ENCODE measurements at places on chromosomes 4 and X.

DNA sequence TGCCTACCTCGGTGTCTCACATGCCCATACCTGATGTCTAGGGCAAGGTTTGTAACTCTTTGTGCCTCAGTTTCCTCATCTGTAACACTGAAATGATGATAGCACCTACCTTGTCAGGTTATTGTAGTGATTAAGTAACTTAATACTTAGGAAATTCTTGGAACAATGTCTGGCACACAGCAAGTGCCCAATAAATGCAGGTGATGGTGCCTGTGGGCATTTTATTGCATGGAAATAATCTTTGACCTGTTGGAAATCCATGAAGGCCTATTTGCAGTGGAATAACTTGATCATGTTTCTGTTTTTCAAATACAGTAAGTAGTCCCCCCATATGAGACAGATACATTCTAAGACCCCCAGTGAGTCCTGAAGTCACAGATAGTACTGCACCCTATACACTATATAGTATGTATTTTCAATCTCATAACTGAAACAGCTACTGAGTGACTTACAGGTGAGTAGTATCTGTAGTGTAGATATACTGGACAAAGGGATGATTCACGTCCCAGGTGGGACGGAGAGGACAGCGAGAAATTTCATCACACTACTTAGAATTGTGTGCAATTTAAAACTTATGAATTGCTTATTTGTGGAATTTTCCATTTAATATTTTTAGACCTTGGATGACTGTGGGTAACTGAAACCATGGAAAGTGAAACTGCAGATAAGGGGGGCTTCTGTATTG lies 42.1 kb downstream of the AFF1 start:
- no peak for DNase-seq

DNA sequence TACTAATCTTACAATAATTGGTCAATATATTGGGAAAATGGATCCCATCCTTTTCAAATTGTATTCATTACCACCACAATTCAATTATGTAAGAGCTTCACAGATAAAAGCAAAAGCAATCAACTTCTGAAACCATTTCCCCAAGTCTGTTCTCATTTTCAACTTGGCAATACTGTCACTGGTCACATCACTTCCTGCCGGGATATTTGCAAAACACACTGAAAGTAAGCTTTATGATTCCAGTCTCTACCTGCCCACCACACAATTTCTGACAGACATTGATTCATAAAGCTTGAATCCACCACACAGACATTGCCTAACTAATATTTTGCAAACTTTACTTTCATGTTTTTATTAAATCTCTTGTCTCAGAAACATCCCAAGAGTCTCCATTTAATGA lies 53.6 kb downstream of the LIN54 start:
- no peak for DNase-seq

DNA sequence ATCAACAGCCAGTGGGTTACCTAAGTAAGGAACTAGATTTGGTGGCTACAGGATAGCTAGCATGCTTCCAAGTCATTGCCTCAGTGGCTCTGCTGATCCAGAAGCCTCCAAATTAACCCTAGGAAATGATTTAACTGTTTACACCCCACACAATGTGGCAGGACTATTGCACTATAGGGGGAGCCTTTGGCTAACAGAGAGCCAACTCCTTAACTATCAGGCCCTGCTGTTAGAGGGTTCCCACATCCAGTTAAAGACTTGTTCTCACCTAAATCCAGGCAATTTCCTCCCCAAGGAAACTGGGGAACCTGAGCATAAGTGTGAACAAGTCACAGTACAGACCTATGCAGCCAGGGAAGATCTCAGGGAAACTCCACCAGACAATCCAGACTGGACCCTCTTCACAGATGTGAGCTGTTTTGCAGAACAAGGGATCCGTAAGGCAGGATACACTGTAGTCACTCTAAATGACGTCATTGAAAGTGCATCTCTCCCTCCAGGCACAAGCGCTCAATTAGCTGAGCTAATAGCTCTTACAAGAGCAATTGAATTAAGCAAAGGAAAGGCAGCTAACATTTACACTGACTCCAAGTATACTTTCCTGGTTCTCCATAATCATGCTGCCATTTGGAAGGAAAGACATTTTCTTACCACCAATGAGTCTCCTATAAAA lies 185.3 kb upstream of the SPOCK3 start:
- no peak for DNase-seq

GRCh38 chr4:138275963-138276621 lies 33.9 kb upstream of the SLC7A11 start:
- DNase-seq: peak; percentile 20

- no peak for DNase-seq
Measured at GRCh38 chr4:183182873-183183725, 84.0 kb downstream of the WWC2 start.

GRCh38 chr4:141999446-142000143 lies 363.2 kb downstream of the IL15 start:
- DNase-seq: no peak

GRCh38 chr4:112510291-112511092 lies 5.5 kb downstream of the NEUROG2 start:
- peak; percentile 26 for DNase-seq

GRCh38 chr4:26145212-26145611 lies 175.6 kb upstream of the RBPJ start:
- no peak for DNase-seq

GRCh38 chr4:16136827-16137226 lies 53.0 kb upstream of the PROM1 start:
- no peak for DNase-seq

DNA sequence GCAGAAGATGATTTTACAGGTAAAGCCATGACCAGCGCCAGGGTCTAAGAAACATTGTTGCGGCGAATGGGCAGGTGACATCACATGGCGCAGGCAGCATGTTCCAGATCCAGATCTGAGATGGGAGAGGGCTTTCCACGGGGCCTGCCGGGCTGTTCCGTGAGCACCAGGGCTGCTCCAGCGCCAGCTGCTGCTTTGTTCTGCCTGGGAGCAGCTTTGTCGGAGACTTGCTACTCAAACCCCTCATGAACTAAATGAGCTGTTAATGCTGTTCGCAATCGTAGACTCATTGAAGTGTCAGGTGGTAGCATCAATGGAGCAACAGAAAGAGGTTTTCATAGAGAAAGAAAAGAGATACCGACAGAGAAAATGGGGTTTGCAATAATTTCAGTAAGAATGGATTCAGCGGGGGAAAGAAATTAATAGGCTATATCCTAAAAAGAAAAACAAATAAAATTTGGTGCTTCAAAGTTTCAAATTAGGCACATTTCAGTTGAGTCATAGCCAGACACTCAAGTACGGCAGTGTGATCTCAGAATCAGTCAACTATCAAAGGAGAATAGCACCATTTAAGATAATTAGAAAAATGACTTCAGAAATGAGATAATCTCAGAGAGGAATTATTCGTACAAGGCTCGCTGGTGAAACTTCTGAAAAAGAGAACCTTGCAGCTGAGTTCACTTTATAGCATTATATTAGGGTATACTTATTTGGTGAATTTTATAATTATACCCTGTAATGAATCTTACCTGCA lies 23.9 kb downstream of the SORBS2 start:
- no peak for DNase-seq

- DNase-seq: no peak
Measured at GRCh38 chrX:148365233-148365632, 135.2 kb upstream of the AFF2 start.

DNA sequence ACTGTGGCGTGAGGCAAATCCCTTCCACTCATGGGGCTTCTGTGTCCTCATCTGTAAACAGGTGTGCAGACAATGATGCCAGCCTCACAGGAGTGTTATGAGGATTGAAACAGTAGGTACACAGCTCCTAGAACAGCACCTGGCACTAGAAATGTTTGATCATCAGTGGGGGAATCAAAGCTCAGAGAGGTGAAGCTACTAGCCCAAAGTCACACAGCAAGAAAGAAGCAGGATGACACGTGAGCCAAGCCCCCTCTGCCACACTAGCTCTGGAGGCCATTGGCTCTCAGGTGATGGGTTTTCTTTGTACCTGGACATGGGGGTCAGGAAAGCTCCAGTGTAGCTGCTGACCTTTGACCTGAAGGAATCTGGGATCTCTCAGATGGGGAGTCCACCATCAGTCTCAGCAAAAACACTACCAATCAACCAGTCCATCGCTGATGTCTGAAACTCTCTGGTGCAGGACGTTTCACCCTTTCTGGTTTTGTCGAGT lies 13.4 kb upstream of the SLC2A9 start:
- no peak for DNase-seq

DNA sequence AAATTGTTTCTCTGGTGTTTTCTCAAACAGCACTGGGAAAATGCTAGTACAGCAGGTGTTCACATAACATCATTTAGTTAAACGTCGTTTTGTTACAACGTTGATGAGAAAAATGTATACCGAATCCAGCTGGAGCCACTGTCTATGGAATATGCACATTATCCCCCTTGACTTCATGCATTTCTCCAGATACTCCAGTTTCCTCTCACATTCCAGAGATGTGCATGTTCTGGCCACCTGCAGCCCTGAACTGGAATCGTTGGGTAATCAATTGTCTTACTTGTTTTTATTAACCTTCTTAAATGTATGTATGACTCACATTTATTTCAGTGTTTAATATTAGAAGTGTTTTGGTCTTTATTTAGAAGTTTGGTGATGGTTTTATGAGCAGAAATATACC lies 18.4 kb upstream of the ODAM start:
- no peak for DNase-seq

DNA sequence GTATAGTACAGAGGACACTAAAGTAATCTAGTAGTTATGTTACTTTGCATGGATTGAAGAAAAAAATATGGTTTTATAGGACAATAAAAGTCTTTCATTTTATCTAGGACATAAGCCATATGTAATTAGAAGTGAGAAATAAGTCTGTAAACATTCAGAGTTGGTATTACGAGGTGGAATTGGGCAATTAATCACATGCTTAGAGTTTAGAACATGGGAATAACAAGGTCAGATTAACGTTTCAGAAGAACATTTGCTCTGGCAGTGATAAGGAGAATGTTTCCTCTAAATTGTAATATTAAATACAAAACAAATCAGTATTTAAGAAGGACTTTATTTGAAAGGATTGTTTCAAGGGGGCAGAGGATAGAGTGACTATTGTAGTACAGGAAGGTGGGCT lies 15.6 kb upstream of the SULT1E1 start:
- DNase-seq: no peak

DNA sequence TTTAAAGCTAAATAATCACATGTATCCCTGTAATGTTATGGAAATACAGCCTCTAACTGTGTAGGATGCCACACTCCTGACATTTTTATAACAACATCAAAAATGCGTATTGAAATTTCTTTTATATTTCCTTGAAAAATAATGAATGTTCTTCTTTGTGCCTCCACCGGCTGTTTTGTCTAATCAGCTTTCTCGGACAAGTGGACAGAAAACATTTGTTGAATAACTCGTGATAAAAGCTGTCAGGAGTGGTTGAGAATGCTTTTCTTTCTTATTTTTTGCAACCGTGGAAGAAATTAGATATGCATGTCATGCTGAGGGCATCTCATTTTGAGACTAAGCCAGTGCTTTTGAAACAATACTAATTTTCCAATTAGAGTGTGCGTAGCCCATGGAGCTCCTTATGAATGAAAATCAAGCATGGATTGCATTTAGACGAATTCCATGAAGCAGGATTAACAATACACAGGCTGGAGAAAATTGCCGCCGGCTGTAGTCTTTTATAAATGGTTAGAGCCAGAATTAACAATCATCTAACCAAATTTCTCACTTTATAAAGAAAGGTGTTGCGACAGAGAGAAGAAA lies 614.5 kb upstream of the LCORL start:
- DNase-seq: no peak

GRCh38 chr4:46993075-46994006 lies at the start of gene GABRA4:
TSS of gene GABRA4 (minus strand) at chr4:46993581. CDS start at chr4:46993424, 157 bp downstream.
- peak; percentile 45 for DNase-seq

GRCh38 chr4:88146891-88147290 lies 11.5 kb downstream of the ABCG2 start:
- no peak for DNase-seq

- DNase-seq: no peak
Measured at GRCh38 chr4:41135801-41136200, 78.5 kb downstream of the APBB2 start.

DNA sequence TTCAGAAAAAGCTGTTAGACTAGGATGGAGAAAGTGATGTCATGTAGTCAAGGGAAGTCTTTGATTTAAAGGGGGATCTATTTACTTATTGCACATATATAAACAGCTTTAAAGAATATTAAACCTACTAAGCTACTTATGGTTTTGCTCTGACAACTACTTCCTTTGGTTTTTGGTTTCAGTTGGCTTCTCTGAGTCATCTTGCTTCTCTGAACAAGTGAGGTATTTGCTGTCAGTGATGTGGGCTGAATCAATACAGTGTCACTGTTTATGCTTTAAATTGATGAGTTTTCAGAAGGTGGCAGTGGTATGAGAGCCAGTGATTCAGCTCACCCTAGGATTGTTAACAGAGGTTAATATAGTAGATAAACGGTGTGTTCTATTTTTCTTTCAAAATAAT lies 75.1 kb downstream of the CEP44 start:
- DNase-seq: peak; percentile 7

DNA sequence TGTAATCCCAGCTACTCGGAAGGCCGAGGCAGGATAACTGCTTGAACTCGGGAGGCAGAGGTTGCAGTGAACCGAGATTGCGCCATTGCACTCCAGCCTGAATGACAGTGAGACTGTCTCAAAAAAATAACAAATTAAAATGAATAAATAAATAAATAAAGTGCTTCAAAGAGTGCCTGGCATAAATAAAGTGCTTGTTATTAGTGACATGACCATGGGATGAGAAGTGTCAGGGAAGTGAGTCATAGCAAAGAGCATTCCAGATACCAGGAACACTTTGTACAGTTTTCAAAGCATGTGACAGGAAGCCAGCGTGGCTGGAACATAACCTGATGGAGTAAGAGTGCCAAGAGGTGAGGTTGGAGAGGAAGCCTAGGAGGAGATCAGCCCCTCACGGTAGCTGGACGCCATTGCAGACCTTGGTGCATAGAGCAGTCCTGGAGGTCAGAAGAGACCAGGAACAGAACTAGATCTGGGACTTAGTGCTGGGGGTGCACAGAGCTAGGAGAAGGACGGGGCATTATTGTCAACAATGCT lies 6.0 kb upstream of the WDR13 start:
- DNase-seq: no peak

DNA sequence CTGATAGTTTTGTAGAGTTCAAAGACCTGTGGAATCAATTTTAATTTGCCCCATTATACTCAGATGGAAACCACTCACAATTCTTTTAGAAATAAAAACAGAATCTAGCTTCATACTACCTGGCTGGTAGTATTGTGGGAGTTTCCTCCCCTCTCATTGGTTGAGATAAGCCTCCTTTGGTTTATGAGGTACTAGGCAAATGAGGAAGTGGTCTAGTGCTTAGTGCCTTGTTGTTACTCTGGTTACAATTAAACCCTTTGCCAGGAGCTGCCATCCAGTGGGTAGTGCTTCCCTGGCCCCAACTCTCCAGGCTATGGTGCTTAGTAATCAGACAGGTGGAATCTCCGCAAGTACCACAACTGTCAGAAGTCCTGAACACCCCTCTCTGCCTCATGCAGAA lies 118.3 kb downstream of the CDKL5 start:
- DNase-seq: no peak

GRCh38 chrX:85977218-85977617 lies 70.1 kb downstream of the CHM start:
- no peak for DNase-seq

- no peak for DNase-seq
Measured at GRCh38 chr4:180164799-180165198, 2078.4 kb upstream of the TENM3 start.
